ENCODE measurements at places on chromosomes 6 and 20. TPM values are rescaled to one million over a fixed set of nuclear protein-coding genes. Genes with fewer than 3 reads are reported as not detected.
A peak's percentile ranks its signal among the peaks of the same experiment; 100 is the strongest.

Gene KIF16B
- 12.4 TPM for total RNA-seq

Gene FAM83C
- total RNA-seq = not detected

Gene PLCB4
- not detected for total RNA-seq

Gene NRM
- 22.8 TPM for total RNA-seq

Gene TINAG
- not detected for total RNA-seq

GRCh38 chr6:89323511-89323971 is 8.4 kb upstream of the GABRR2 start:
- no peak for DNase-seq

DNA sequence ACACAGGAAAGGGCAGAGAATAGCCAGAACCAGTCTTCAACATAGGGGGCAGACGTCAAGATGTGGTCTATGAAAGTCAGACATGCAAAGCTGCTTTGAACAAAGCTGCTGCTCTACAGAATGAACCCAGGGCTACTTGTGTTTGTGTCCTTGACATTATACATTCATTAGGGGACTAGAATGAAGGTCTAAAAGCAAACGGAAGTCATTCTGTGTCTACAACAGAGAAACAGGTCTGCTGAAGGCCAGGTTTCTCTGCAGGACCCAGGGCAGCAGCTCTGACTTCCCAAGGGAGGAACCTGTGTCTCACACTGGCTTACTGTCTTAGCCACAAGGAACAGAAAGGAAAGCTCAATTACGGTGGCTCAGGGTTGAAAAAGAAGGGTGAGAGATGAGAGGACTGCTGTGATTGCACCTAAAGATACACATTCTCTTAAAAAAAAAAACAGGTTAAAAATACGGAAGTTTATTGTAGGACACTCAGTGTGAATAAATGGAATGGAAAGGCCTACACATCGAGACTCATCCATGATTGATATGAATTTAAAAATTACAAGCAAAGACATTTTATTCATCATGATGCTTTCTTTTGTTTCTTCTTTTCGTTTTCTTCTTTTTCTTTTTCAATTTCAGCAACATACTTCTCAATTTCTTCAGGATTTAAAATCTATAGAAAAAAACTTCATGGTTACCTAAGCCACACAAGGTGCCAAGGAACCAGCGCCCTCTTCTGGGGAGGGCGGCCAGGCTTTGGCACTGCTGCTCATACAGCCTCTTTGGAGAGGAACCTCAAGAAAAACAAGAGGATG is 6.7 kb downstream of the PSMA7 start:
- peak; percentile 80 for DNase-seq

- DNase-seq = no peak
Measured at GRCh38 chr6:53263917-53264316, 84.8 kb downstream of the ELOVL5 start.

- peak; percentile 36 for DNase-seq
Measured at GRCh38 chr6:137698636-137699030, 168.4 kb upstream of the TNFAIP3 start.

Data from B cell (primary cell).